ENCODE measurements at places on chromosomes 3 and 15.
A peak's percentile ranks its signal among the peaks of the same experiment; 100 is the strongest.

DNA sequence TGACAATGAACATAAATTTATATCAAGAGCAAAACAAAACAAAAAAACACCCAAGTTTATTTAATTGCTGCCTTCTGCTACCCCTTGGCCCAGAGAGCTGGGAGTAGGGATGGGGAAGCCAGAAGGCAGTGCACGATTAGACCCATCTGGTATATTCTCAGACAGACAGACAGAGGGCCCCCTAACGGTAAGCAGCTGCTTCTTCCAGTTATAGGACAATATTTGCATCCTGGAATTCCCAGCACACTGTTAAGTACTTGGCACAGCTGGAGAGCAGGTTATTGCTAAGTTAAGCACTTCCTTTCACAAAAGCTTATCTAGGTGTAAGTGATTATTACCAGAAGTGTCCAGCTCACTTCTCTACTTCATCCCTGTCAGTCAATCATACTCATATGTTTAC lies 39.3 kb downstream of the C2CD4B start:
- DNase-seq: no peak

DNA sequence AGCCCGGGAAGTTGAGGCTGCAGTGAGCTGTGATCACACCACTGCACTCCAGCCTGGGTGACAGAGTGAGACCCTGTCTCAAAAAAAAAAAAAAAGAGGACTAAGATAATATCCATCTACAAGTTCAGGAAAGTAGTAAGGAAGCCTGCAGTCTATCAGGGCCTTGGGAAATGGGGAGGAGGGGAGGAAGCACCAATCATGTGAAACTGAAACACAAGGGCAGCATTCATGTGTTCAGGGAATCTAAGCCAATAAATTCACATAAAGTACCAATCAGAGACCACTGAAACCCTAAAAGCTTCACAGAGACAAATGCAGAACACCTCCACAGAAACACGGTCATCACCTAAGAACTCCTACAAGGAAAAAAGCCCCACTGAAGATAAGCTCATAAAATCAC lies 22.9 kb upstream of the HHATL start:
- no peak for DNase-seq

GRCh38 chr3:157581371-157581770 lies 78.2 kb upstream of the VEPH1 start:
- DNase-seq: no peak

- no peak for DNase-seq
Measured at GRCh38 chr3:115571413-115571812, 51.9 kb upstream of the GAP43 start.

DNA sequence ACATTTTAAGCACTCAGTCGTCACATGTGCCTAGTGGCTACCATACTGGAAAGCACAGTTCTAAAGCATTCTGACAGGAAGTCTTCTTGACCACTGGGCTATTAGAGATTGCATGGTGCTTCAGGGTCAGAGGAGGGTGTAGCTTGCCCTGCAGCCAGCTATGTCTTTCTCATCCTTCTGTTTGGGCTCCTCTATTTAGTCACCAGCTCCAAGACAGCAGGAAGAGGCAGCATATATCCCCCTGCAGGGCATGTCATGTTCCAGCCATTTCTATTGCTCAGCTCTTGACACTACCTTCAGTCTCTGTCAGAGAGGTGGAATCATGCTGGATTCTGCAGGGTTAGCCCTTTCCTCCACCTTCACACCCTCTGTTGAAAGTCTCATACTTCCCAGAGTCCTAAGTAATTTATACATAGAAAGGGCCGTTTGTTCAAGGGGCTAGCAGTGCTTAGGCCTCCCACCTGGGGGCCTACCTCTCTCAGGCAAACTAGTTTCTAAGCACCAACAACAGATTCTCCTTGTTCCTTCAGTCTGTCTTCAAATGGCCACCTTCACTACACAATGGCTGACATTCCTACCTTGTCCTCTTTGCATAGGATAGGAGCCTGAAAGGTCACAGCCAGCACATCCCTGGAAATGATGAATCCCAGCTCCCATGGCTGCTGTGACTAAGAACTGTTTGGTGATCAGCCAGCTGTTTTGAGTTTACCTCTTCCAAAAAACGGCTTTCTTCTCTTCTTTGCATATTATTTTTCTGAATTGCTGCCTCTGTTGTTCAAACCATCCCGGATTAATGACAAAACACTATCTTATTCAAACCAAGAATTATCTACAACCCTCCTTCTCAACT lies 115.7 kb upstream of the BFSP2 start:
- DNase-seq: no peak

GRCh38 chr3:81851176-81851575 lies 89.7 kb upstream of the GBE1 start:
- no peak for DNase-seq

GRCh38 chr3:55144015-55144673 lies 216.3 kb upstream of the LRTM1 start:
- peak; percentile 84 for DNase-seq

DNA sequence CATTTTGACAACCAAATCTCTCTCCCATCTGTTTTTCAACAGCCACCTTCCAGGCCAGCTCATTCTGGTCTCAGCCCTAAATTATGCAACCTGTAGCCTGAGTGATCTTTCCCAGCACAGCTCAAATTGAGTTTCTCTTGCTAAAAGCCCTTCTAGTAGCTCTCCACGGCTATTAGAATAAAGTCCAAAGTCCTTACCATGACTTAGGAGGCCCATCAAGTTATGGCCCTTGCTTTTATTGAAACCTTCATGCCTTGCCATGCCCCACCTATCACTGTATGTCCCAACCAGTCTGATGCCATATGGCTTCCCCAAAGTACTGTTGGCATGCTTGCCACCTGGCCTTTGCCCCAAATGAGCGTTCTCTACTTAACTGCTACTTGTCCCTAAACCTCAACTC lies 303.5 kb upstream of the GADL1 start:
- no peak for DNase-seq

GRCh38 chr3:154898443-154898842 lies 181.7 kb upstream of the MME start:
- DNase-seq: no peak

Measured in HS-5 (cell line).